ENCODE measurements at places on chromosomes 7 and 10.
A peak's percentile ranks its signal among the peaks of the same experiment; 100 is the strongest.

- DNase-seq = no peak
These were observed 100.7 kb upstream of the AFAP1L2 start for GRCh38 chr10:114504769-114505579.

DNA sequence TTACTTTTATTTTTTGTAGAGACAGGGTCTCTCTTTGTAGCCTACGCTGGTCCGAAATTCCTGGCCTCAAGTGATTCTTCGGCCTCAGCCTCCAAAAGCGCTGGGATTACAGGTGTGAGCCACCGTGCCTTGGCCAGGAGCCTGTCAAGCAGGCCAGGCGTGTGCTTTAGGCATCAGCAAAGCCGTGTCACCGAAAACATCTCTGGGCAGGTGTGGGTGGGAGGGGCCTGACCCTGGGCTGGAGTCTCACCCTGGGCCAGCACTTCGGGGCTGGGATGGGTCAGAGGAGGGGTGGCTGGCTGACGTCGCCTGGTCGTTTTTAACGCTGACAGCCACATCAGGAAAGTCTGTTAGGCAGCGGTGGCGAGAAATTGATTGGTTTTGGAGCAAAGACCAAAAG, 80.9 kb downstream of the UNCX start:
- DNase-seq = no peak

GRCh38 chr7:145350334-145350733, 514.5 kb upstream of the TPK1 start:
- no peak for DNase-seq

GRCh38 chr10:29784175-29784773, 149.5 kb upstream of the SVIL start:
- DNase-seq = peak; percentile 63

- DNase-seq = no peak
These were observed 4.7 kb downstream of the GLI3 start for GRCh38 chr7:42232275-42232674.

DNA sequence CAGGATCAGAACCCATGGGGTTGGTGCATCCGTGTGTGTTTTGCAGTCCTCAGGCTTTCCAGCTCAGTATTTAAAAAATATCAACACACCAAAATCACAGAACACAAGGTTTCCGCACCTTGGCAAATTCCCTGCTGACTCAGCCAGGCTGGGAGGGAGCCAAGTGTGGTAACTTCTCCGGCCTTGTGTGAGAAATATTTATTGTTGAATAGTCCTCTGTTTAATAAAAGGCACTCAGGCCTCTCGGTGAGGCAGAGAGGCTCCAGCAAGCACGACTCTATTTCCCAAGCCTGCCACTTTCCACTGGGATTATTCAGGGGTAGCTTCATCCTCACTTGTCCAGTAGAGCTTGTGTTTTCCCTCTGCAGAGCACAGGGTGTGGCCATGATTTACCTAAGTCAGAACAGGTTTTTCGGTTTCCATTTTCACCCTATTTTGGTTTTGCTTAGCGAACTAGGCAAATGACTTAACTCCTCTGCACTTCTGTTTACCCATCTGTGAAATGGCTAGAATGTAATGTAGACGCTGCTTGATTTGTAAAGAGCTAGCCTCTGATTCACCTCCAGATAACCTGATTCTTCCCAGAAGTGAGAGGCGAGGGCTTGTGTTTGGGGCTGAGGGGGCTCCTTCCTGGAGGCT, 13.0 kb upstream of the CHST15 start:
- peak; percentile 75 for DNase-seq

GRCh38 chr7:50953820-50954219, 171.1 kb upstream of the GRB10 start:
- DNase-seq = no peak

GRCh38 chr10:114544045-114544659, 113.9 kb downstream of the ABLIM1 start:
- DNase-seq = no peak

- peak; percentile 81 for DNase-seq
These were observed 534 bp downstream of the UBE3C start for GRCh38 chr7:157139111-157139809.

DNA sequence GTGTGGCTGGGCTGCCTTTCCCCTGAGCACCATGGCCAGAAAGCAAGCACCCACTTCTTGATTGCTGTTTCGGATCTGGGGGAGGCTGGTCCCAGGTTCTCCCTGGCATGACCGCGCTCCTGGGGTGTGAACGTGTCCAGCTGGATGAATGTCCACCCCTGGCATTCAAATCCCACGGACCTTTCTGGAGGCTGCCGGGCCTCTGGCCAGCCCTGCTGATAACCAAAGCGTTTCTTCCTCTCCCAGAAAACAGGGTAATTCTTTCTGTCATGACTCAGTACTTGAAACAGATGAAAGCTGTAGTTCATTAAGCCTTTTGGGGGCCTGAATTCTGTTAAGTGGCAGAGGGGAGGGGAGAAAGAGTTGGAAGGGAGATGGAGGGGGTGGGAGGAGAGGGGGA, 73.1 kb upstream of the SAMD8 start:
- DNase-seq = no peak

- DNase-seq = no peak
These were observed 8.0 kb upstream of the DMTF1 start for GRCh38 chr7:87144173-87144657.

DNA sequence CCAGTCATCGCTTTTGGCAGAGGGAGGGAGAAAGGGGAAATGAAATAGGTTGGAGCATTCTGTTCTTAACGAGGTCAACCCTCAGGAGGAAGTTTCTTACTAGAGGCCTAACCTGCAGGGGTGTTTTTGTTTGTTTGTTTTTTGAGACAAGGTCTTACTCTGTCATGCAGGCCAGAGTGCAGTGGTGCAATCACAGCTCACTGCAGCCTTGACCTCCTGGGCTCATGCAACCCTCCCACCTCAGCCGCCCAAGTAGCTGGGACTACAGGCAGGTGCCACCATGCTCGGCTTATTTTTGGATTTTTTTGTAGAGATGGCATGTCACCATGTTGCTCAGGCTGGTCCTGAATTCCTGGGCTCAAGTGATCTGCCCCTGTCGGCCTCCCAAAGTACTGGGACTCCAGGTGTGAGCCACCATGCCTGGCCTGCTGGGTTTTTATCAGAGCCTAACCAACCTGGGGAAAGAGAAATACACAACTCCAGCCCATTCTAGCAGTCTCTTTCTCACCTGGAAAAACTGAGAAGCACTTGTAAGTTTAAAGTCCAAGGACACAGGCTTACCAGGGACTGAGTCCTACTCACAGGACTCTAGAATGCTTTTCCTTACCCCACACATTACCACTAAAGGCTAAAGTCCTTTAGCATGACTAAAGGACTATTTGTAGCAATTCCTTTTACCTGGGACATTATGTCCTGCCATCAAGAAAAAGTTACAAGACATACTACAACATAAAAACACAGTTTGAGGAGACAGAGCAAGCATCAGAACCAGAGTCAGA, 101.0 kb upstream of the EGFR start:
- no peak for DNase-seq

Data from psoas muscle (tissue), 8 donors.